K562 (cell line): ENCODE measurements at places on chromosomes 4 and X. TPM values are rescaled to one million over a fixed set of nuclear protein-coding genes. Genes with fewer than 3 reads are reported as not detected.

- no peak for DNase-seq
Observed at GRCh38 chr4:69124941-69125340, 28.7 kb downstream of the UGT2B7 start.

DNA sequence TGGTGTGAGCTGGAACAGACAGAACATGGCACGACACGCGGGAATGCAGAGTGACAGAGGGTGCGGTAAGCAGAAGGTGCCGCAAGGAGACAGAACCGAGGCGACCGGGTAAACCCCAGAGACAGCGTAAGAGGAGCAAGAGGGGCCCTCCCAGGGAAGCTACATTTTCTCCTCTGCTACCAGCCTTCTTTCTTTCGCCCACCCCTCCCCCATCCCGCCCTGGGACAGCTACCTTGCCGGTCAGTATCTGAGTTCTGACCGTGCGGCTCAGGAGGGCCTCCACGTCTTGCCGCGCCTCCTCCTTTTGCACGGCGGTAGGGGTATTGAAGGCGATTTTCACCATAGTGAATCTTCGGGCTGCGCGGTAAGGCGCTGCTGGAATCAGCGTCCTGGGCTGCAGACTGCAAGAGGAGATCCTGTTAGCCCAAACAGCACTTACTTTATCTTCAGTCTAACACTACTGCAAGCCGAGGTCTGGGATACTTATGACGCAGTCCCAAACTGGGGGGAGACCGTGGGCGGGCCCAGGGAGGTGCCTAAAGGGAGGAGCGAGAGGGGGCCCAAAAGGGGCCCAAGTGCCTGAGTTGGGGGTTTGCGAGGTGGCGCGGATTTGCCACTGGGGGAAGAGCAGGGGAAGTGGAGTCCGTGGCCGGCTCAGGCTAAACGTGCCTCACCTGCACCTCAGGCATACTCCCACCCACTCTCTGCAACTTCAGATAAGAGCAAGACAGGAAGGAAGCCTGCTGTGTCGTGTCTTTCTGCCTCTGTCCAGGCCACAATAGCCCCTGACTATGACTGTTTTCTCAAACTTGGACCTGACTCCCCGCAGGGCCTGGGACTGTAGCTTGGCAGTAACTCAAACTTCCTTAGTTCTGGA is at the start of gene ITM2A:
Gene ITM2A (minus strand): TSS at position 462 of the 877 bp plus-strand sequence. CDS start 119 bp downstream, at position 343.
- DNase-seq, result peak; percentile 47

- DNase-seq, result peak; percentile 5
Observed at GRCh38 chr4:138816875-138817274, 198.7 kb upstream of the NOCT start.

DNA sequence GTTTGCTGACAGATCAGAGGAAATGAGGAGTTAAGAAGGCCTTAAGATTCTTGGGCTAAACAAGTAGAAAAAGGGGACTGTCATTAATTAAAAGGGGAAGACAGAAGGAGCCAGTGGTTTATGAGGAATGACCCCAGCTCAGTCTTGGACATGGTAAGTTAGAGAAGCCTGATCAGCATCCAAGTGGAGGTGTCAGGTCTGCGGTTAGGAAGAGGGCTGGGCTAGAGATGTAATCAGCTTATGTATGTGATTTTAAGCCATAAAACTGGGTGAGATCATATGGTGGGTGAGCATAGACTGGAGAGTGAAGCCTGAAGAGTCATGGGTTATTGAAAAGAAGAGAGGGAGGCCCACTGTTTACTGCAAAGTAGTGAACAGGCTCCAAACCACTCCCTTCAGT is 246.1 kb downstream of the NR3C2 start:
- DNase-seq, result no peak

- DNase-seq, result no peak
Observed at GRCh38 chr4:76726176-76726575, 171.8 kb downstream of the SOWAHB start.

DNA sequence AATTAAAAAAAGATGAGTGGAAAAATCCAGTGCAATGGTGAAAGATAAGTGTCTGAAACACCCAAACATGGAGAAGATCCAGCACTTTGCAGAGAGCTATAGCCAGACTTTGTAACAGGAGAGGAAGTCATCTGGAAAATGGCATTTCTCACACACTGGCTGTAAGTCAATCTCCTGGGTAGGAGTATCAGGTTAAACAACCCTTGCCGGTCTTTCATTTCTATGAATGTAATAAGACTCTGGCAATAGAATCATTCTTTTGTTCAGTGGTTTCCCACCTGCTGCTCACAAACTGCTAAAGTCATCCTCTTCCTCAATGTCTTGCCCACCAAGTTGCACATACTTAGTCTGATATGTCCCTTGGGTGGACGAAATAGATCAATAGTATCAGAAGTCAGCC is 94.0 kb upstream of the ATP8A1 start:
- DNase-seq, result no peak

- DNase-seq, result no peak
Observed at GRCh38 chrX:142999199-142999701, 26.5 kb upstream of the SPANXN4 start.

DNA sequence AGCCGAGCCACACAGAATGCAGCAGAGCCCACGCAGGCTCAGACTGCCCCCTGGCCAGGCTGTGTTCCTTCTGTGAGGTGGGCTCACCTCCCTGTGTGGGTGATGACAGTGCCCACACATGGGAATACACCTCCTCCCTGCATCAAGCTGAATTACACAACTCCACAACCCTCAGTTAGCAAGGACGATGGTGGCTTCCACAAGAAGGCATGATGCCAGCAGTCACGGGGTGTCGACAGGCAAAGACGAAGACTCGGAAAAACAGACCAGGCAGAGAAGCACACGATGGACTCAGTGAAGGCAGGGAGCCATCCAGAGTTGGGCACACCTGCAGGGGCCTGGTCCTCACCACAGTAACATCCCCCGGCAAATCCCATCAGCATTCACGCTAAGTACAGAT is 12.1 kb downstream of the LETM1 start:
- DNase-seq, result no peak

GRCh38 chr4:182113779-182114178 is 129.4 kb upstream of the TENM3 start:
- DNase-seq, result no peak

DNA sequence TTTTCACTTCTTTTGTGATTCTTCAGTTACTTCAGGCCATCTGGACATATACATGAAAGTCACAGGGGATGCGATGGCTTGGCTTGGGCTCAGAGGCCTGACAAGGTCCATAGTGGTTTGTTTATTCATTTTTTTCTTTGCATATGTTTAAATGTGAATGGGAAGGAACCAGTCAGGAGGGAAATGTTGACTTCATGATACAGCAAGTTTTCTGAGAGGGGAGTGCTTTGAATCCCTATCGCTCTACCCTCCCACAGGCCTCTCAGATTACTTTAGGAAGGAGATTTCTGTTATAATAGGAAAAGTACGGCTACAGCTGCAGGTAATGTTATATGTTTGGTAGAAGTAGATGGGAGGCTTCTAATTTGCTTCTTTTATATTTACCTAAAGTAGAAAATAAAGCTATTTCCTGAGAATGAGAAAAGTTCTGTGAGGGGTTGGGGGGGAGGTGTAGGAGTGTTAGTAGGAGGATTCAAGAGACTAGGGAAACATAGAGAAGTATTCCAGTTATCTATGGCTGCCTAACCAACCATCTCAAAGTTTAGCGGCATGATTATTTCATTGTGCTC is 322.9 kb downstream of the RAPGEF2 start:
- peak; percentile 32 for DNase-seq

- DNase-seq, result no peak
Observed at GRCh38 chrX:34900691-34901090, 41.9 kb upstream of the FAM47B start.

DNA sequence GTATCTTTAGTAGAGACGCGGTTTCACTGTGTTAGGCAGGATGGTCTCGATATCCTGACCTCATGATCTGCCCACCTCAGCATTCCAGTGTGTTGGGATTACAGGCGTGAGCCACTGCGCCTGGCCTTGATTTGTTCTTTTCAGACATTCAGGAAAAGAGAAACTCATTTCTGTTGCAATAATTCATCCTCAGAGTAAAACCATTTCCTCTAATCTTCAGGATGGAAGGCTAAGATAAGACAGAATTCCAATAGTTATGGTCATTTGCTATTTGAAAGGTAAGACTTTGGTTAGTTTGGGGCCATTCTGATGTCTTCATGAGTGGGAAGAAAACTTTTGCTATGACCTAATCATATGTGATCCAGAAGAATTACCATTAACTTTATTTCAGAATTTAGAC is 83.0 kb downstream of the LRP2BP start:
- no peak for DNase-seq

- DNase-seq, result no peak
Observed at GRCh38 chrX:13808865-13809264, 8.0 kb downstream of the GPM6B start.

DNA sequence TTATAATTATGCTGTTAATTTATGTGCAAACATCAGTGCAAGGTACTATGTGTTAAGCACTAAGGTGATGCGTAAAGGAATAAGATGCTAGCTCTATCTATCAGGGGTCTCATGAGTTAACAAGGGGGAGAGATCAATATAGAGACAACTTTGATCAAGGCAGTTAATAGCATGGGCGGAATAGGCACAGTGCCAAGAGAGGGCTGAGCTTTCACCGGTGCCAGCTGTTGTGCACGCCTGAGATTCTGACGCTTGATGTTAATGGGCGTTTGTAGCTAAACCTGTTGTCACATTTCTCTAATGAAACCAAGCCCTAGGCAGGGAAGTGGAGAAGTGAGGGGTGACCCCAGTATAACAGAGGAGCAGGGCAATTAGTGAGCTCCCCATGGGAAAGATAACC is 86.0 kb upstream of the NMU start:
- no peak for DNase-seq

- no peak for DNase-seq
Observed at GRCh38 chr4:82381235-82381634, 7.4 kb upstream of the HNRNPD start.

GRCh38 chrX:37829721-37830120 is 17.6 kb downstream of the DYNLT3 start:
- DNase-seq, result no peak

GRCh38 chr4:23818097-23818885 is 71.6 kb downstream of the PPARGC1A start:
- DNase-seq, result no peak

- no peak for DNase-seq
Observed at GRCh38 chr4:6095023-6095752, 77.0 kb upstream of the C4orf50 start.

GRCh38 chrX:136528645-136529315 is 3.2 kb upstream of the VGLL1 start:
- peak; percentile 29 for DNase-seq

- DNase-seq, result no peak
Observed at GRCh38 chr4:88242144-88242543, 42.2 kb downstream of the PPM1K start.

GRCh38 chr4:55382488-55383003 is 13.2 kb upstream of the TMEM165 start:
- no peak for DNase-seq

- no peak for DNase-seq
Observed at GRCh38 chr4:54276641-54277430, 47.7 kb downstream of the PDGFRA start.

GRCh38 chrX:8052909-8053308 is 118.2 kb downstream of the VCX2 start:
- no peak for DNase-seq

DNA sequence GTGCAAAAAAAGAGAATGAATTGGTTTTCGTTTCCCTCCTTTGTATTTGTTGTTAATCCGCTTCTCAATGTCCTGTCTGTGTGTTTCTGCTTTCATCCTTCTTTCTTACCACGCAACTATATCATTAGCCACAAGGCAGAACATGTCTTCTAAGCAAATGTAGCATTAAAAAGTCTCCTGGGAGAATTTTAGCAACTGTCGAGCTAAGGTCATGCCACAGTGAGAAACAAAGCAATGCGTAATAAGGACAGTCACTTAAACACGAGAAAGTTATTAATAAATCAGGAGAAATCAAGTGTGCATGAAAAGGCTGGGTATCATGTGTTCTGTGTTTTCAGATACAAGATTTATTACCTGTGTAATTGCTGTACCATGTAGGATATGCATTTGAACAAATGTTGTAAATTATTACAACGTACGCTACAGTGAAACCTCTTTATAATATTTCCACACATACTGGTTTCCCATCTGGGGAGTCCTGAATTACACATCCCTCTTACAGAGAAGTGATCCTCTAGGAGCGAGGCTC is 890.8 kb downstream of the TRIML1 start:
- no peak for DNase-seq

GRCh38 chr4:94757192-94758140 is at the start of gene BMPR1B:
BMPR1B (plus strand) TSS chr4:94757955; CDS start chr4:95104425, 346,470 bp downstream.
- DNase-seq, result no peak

GRCh38 chr4:29295280-29295679 is 1424.9 kb upstream of the PCDH7 start:
- DNase-seq, result no peak

GRCh38 chrX:497186-498014 is 110.7 kb upstream of the PPP2R3B start:
- DNase-seq, result no peak

DNA sequence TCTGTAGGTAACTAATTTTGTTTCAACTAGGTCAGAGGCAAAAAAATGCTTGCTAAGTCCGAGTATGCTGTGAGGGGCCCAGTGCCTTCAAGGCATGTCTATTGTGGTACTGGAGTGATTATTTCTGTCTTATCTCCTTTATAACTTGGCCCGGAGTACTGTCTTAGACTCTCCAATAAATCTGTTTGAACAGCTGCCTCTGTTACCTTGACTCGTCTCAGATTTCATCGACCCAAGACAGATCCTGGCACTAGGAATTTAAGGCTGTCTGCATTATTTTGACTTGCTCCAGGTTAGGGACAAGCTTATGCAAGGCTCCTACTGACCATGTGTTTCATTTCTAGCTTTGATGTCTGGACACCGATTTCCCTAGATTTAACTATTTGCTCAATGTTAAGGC is 41.1 kb upstream of the NKAP start:
- no peak for DNase-seq

DNA sequence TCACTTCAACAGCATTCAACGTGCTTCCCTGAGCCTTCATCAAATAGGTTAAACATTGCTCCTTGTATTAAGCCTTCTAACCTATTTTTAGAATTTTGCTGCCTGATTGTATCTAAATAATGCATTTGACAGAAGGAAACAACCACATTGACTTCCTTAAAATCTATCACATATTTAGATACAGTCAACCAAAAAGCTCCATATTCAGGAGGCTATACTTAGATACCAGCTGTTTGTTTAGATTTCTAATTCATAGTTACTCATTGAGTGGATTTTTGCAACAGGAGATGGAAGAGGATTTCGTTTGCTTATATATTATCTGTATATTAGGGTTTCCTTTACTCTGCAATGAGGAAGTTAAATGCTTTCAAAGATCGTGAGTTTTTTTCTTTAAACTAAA is 241.1 kb upstream of the PPP1R2C start:
- DNase-seq, result no peak

DNA sequence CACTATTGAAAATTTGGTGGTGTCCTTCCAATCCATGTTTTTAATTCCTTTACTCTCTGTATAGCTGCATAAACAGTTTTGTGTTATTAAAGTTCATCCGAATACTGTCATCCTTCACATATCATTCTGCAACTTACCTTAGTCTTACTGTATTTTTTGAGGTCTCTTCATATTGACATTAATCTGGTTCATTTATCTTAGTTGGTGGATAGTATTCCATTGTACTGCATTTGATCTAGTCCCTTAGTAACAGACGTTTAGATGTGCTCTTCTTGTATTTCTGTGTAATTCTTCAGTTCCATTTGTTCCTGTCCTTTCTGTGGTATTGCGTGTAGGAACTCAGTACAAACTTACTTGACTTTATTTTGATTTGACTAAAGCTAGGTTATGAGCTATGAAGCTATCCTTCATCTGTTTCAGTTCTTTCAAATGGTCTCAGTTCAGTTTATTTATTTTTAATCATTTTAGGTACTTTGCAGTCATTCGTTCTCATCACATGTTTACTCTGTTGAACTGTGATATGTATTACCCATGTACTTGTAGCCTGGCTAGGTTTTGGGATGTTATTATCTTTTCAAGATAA is 41.3 kb downstream of the RAPGEF2 start:
- DNase-seq, result no peak

Gene ZAR1
- polyA plus RNA-seq, result 0.12 and 0.57 TPM in 2 replicates

Gene IBSP
- polyA plus RNA-seq, result not detected in 2 replicates

Gene TLR10
- polyA plus RNA-seq, result 0.03 TPM in 1 of 2 replicates, not detected in the other
